ENCODE measurements at places on chromosomes 13 and 19. TPM values are rescaled to one million over a fixed set of nuclear protein-coding genes. Genes with fewer than 3 reads are reported as not detected.

GRCh38 chr13:60922576-60923231 lies 492.9 kb downstream of the PCDH20 start:
- no peak for DNase-seq
- no peaks in the 10 kb centered on the region for H3K4me1 ChIP-seq
- H3K27me3 ChIP-seq, result no peaks in the 10 kb centered on the region
- no peaks in the 10 kb centered on the region for H3K36me3 ChIP-seq

DNA sequence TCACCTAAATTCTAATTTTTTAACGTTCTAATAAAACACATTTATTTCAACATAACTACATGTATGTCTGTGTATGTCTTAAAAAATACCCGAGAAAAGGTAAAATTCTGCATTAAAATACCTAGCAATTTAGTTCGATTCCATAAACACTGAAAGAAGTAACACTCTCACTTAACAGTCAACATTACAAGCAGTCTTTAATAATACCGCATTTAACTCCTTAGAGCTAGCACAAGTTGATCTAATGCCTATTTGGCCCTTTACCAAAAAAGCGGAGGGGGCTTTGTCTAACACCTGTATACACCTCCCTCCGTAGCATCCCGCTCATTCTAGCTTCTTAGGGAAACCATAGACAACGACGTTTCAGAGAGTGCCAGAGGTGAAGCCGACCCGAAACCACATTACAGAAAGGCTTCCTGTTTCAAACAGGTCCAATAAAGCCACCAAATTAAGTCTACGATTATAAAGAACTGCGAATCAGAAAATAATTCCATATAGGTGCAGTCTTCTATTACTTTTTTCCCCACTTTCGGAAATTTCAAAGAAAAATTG lies 1.2 kb downstream of the SPART start:
- H3K27ac ChIP-seq, result peak overlapping the region; percentile 92
- H3K27me3 ChIP-seq, result no peaks in the 10 kb centered on the region
- H3K36me3 ChIP-seq, result peaks cover 3% of the 10 kb centered on the region
- H3K4me3 ChIP-seq, result peak overlapping the region; percentile 91

ZNF358 gene
- 13.1 TPM for total RNA-seq

- H3K4me3 ChIP-seq, result no peak overlapping the region
- H3K4me1 ChIP-seq, result peaks cover 21% of the 10 kb centered on the region
- H3K27ac ChIP-seq, result no peak overlapping the region
- no peak for DNase-seq
- no peaks in the 10 kb centered on the region for H3K27me3 ChIP-seq
These were observed 136.7 kb downstream of the SIPA1L3 start for GRCh38 chr19:38043649-38044144.

ZGLP1 gene
- 3.9 TPM for total RNA-seq

- no peaks in the 10 kb centered on the region for H3K36me3 ChIP-seq
- H3K27ac ChIP-seq, result no peak overlapping the region
- no peaks in the 10 kb centered on the region for H3K4me1 ChIP-seq
- DNase-seq, result no peak
- H3K27me3 ChIP-seq, result no peaks in the 10 kb centered on the region
- H3K4me3 ChIP-seq, result no peak overlapping the region
These were observed 208.3 kb upstream of the PCDH9 start for GRCh38 chr13:67438465-67438864.

Measured in activated naive CD8-positive, alpha-beta T cell treated with anti-CD3 and anti-CD28 coated beads, Interleukin-2, amount 10 ng/mL, durations not matched to agents 7 days and 5 days (primary cell).